ENCODE measurements at places on chromosomes 11 and 22.

GRCh38 chr22:36326178-36327161 is 61.3 kb downstream of the MYH9 start:
- DNase-seq: no peak

DNA sequence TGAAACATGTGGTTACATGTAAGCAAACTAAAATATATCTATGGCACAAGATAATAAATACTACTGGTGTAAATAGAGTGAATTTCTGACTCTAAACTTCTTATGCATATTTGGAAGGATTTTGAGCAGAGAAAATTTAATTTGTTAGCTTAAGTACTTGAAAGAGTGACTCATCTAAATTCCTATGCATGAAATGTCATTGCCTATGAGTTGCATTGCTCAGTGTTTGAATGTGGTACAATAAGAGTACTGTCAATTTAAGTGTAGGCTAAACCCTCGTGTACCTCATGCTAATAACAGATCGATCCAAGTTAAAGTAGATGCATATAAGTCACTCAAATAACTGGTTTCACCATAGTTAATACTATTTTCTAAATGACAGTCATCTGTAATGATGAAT is 5.3 kb upstream of the CARD18 start:
- DNase-seq: no peak

DNA sequence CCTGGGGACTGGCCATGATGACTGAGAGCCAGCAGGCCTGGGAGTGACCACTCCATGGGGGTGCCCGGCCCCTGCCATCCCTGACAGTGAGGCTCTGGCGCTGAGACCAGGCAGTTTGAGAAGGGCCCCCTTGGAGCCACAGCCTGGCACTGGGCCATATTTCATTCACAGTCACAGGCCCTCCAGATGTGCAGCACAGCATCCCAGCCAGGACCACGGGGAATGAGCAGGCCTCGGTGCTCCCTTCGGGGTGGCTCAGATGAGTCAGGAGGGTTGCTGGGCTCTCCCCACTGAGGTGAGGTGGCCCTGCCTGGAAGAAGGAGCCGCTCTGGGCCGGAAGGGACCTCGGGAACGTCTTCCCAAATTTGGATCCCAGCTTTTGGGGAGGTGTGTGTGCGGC is 53.0 kb downstream of the GRAMD4 start:
- no peak for DNase-seq

DNA sequence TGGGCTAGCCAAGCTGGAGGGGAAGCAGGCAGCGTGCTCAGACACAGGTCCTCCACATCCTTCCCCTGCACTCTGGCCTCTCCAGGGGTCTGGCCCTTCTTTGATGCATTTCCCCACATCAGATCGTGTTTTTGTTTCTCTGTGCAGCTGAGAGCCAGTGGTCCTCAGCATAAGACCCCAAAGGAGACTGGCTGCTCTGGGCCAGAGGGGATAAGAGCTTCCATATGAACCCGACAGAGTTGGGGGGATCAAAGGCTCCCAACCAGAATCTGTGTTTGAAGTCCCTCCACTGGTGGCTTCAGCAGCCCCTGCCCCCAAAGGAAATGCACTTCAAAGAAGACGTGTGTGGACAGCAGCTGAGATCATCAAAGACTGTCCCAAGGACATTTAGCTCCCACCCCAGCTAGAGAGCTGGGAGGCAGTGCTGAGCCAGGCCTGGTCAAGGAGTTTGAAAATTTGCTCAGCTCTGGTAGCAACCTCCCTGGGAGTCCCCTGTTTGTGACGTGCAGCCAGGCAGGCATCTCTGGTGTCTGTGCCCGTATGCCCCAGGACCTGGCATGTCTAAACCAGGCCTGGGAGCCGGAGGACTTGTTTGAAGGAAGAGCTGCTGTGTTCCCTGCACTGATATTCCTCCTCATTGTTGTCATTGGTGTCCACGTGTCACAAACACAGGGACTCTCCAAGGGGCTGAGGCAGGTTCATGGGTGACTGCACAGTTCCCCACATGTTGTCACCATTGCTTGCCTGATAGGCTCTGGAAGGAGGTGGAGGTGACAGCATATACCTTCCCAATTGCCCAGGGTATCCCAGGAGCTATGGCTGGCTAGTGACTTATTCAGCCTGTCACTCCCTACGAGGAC is 99.0 kb downstream of the AMOTL1 start:
- DNase-seq: no peak

- DNase-seq: no peak
These were observed 288.4 kb upstream of the CCDC90B start for GRCh38 chr11:83574519-83574918.

DNA sequence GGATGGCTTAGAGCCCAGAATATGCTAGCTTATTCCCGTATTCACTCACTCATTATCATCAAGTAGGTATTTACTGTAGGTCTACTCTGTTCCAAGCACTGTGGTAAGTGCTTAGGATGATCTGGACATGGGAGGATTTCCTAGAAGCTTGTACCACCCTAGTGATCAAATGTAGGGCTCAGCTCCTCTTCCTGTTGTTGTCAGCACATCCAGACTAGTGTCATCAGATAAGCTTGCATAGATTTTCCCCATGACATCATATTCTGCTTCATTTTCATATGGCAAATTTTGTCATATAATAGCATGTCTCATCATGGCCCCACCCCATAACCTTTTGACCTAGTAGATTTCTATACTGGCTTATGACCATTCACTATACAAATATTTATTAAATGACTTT is 19.3 kb upstream of the NUCB2 start:
- DNase-seq: no peak

- peak; percentile 15 for DNase-seq
These were observed 3.8 kb upstream of the OR5A2 start for GRCh38 chr11:59429924-59430516.

GRCh38 chr11:45157247-45158209 is 11.1 kb downstream of the PRDM11 start:
- no peak for DNase-seq

- DNase-seq: no peak
These were observed 57.3 kb upstream of the SCUBE2 start for GRCh38 chr11:9148727-9149126.

DNA sequence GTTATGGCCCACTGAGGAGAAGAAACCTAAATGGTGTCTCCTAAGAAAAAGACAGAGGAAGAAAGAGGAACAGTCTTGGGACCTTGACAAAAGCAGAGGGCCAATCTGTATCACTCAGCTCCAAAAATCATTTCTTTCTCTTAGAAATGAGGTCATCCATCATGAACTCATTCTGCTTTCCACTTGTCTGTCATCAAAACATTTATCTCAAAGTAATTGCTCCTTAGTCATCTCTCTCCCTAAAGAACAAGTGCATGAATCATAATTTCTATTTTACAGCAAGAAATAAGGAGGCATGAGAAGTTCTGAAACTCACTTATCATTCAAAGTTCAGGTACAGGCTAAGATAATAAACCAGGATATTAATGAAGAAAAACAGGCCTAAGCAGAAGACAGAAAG is 375.6 kb downstream of the KCNA4 start:
- DNase-seq: no peak

DNA sequence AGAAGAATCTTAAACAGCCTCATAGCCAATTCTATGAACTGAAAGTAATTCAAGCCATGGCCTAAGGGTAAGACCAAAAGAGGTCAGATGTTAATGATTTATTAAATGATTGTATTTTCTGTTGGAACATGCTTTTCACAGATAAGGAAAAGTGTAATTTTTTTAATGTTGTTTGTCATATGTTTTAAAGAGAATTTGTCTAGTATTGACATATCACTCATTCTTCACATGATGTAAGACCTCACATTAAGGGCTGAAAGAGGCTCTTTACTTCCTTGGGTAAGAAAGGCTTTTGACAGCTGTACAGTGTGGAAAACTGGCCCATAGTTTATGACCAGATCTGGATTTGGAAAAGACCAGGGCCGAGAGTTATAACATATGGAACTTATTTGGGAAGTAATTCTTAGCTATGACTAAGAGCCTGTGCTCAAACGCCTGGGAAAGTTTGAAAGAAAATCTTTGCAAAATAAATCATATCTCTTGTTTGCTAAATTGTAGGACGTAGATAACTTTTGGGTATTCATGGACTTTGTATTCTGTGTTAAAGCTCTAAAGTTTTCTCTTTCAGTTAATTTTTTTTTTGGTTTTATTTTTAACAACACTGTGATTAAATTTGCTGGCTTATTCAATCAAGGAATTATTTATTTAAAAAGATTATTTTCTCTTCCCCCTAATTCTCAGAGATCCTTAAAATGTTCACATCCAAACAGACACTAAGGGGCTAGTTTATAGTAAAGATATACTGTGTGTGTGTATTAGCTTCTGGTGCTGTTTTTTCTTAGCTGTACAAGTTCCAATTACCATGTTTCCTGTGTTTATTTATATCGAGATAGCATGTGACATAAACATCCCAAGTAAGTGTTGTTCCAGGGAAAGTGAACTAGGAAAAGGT is 162.2 kb downstream of the ARHGAP42 start:
- no peak for DNase-seq

DNA sequence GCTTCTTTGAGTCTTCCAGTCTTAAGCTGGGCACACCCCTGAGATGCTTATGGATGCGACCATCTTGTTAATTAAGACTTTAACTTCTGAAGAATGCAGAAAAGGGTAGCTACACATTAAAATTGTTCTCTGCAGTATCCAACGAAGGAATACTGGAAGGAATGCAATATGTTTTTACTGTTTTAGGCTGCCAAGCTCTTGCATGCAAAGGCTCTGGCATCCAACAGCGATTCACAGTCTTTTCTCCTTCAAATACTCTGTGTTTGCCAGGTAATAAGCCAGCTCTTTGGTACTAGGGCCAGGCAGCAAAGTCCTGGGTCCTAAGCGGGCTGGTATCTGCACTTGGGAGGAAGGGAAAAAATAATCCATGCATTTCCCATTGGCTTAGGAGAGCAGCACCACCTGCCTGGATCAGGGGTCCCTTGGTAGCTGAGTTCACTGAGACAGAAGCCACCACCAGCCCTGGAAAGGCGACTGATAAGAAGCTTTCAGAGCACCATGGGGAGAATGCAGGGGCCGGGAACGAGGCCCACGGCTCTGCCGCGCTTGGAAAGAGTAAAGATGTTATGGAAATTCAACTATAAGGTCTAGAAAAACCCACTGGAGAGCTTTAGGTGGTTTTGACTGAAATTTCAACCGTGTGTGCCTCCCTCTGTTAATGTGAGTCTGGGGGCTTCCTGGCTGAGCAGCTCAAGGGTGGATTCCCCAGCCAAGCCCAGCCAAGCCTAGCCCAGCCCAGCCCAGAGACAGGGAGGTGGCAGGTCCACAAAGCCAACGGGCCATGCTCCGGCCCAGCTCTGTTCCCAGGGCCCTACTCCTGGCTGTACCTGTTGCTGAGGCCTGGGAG is 67.0 kb upstream of the CCND1 start:
- DNase-seq: no peak

DNA sequence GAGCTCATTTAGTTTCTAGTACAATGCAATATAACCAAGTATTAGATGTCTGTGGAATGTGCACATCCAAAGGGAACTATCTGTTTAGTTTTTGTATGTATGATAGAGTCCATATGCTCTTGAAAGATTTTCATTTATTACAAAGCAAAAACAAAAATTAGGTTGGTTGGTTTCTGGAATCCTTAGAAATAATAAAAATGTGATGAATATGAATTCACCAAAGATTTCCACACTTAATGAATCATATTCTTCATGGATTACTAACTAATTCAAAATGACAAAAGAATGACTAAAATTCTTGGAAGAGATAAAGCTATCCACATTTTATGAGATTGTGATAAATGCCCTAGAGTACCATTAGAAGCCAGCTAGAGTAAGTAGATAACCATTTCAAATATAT is 261.1 kb downstream of the SBF2 start:
- DNase-seq: no peak

- peak; percentile 2 for DNase-seq
These were observed 102.4 kb upstream of the FSHB start for GRCh38 chr11:30128269-30128932.

GRCh38 chr11:13333456-13333957 is 55.9 kb downstream of the BMAL1 start:
- DNase-seq: no peak

Measured in NCI-H1092 (cell line).